ENCODE measurements at places on chromosomes 16 and 17. TPM values are rescaled to one million over a fixed set of nuclear protein-coding genes. Genes with fewer than 3 reads are reported as not detected.

CASKIN2 gene
- 13.9 TPM for total RNA-seq

SEC14L5 gene
- 0.30 TPM for total RNA-seq

ZNF213 gene
- total RNA-seq: 11.6 TPM

CLUH gene
- total RNA-seq: 34.5 TPM

SETD1A gene
- 4.4 TPM for total RNA-seq

CFAP97D1 gene
- total RNA-seq: not detected
